ENCODE measurements at places on chromosomes 2 and 18.

DNA sequence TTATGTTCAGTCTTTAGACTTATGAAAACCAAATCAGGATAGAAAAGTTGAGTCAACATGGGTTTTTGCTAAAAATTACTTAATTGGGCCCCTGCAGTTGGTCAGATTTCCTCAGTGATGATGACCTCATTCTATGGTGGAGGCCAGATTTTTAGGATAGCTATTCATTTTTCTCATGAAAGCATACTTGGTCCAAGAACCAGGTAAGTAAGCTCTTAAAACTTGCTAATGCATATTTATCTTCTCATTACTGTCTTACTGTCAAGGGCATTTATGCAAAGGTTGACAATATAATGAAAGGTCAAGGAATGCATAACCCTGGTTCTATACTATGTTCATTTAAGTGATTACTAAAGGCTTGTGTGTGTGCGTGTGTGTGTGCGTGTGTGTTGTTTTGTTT lies 650.6 kb downstream of the SATB2 start:
- no peak for DNase-seq

DNA sequence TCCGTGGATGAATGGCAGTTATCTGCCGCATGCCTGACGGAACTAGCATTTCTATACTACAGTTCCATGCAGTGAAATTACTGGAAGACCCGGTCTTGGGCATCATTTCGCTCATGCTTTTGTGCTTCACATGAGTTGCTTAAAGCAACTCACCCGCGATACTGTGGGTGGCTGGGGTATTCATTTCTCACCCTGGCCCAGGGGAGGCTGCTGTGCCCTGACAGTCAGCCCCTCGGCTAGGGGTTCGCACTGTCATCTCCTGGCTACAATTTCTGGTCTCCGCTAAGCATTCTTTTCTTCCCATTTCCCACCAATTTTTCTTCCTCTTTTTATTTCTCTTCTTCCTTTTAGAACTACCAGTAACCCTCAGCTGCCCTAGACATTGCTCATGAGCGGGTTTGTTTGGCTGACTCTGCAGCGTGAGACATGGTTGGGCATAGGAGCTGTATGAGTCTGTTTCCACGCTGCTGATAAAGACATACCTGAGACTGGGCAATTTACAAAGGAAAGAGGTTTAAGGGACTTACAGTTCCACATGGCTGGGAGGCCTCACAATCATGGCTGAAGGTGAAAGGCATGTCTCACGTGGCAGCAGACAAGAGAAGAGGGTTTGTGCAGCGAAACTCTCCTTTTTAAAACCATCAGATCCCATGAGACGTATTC lies 16.5 kb upstream of the CNDP2 start:
- DNase-seq: no peak

DNA sequence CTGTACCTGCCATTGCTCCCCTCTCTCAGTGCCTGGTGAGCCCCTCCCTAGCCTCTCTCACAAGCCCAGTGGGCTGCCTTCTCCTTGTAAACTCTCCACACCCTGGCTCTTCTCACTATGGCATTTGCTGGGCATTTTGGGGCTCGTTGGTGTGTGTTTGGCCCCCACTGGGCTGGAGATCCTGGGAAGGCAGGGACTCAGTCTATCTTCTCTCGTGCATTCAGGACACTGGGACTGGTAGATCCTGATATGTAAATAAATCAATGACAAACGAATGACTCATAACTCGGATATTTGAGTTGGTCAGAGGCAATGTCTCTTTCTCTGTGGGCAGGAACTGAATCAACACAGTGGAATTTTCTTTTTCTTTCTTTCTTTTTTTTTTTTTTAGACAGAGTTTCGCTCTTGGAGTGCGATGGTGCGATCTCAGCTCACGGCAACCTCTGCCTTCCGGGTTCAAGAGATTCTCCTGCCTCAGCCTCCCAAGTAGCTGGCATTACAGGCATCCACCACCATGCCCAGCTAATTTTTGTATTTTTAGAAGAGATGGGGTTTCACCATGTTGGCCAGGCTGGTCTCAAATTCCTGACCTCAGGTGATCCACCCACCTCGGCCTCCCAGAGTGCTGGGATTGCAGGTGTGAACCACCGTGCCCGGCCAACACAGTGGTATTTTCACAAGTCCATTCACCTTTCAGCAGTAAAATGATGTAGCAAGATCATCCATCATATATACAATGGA lies 144.6 kb upstream of the SPRED2 start:
- DNase-seq: no peak

DNA sequence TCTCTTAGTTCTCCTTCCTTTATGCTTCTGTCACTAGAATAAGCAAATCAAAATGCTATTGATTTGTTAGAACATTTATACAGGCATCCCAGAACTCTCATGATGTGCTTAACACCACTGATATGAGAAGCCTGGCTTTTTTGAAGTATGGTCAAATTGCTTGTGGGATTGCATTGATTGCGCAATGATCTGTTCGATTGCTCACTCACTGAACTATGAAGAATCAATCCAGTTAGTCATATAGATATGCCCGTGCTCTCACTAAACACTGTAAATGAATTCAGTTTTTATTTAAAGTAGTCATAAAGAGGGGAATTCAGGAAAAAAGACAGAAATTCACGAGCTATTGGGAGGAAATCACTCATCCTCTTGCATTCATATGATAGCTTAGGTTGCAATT lies 1237.8 kb downstream of the SUCLG1 start:
- DNase-seq: no peak

DNA sequence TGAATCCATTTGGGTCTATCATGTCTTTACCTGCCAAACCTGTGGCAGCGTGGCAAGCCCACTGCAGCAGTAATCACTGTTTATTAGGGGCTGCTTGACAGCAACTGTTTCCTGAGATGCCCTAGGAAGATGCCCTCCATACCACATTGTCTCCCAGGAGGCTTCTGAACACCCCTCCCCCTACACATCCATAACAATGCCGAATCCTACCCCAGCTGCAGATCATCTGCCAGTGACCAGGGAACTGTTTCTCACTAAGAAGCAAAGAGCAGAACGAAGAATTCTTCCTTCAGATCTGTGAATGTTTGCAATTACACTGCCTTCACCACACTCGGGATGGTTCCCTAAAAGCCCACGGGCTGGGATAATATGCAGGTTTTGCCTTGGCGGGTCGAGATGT lies 127.8 kb downstream of the VIT start:
- no peak for DNase-seq

GRCh38 chr18:48787203-48788151 lies 163.3 kb downstream of the SMAD7 start:
- DNase-seq: no peak

GRCh38 chr2:109255654-109256053 lies 126.6 kb downstream of the SH3RF3 start:
- no peak for DNase-seq

GRCh38 chr18:50579061-50579774 lies 19.3 kb downstream of the MAPK4 start:
- no peak for DNase-seq

DNA sequence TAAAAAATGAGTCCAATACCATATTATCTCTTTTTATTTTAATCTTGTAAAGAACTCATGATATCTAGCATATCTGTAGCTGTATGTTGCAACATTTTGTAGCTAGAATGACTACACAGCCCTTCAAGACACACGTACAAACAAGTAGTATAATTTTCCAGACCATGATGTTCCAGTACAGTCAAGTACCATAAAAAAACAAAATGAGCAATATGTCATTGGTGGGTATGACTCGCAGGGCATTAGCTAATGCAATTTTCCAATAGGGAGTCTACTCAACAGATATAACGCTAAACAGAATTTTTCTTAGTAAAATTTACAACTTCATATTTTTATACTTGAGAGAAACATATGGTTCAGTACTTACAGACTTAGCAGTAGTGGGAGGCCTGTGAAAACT lies 53.6 kb upstream of the UGP2 start:
- no peak for DNase-seq

DNA sequence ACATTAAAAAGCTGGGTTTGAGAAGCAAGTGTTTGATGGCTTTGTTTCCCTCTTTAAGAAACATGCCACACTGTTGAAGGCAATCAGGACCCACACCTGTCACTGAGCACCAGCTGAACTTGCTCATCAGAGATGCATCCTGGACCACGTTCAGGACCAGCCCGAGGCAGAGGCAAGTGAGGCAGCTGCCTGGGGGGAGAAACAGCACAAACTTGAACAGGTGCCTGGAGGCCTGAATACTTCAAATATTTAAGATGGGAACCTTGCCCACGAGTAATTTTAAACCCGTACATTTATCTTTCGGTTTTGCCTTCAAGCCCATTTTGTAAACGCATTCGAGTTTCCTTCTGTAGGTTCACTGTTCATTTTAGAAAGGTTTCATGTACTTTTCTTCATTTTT lies 421.3 kb downstream of the NYAP2 start:
- DNase-seq: no peak
